ENCODE measurements at places on chromosomes 2 and 18.

DNA sequence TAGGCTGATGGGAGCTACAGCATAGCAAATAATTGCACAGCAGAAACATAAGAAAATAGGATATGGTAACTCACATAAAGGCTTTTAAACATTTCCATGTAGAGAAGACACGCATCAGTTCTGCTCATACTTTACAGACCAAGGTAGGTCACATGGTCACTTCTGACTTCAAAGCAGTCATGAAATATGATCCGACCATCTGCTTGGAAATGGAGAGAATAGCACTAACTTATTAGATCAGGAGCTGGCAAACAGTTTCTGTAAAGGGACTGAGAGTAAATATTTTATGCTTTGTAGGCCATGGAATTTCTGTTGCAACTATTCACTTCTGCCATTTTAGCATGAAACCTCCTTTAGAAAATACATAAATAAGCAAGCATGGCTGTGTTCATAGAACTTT is 936.6 kb upstream of the FANCL start:
- no peak for DNase-seq

GRCh38 chr2:80670763-80671162 is 366.2 kb upstream of the LRRTM1 start:
- no peak for DNase-seq

DNA sequence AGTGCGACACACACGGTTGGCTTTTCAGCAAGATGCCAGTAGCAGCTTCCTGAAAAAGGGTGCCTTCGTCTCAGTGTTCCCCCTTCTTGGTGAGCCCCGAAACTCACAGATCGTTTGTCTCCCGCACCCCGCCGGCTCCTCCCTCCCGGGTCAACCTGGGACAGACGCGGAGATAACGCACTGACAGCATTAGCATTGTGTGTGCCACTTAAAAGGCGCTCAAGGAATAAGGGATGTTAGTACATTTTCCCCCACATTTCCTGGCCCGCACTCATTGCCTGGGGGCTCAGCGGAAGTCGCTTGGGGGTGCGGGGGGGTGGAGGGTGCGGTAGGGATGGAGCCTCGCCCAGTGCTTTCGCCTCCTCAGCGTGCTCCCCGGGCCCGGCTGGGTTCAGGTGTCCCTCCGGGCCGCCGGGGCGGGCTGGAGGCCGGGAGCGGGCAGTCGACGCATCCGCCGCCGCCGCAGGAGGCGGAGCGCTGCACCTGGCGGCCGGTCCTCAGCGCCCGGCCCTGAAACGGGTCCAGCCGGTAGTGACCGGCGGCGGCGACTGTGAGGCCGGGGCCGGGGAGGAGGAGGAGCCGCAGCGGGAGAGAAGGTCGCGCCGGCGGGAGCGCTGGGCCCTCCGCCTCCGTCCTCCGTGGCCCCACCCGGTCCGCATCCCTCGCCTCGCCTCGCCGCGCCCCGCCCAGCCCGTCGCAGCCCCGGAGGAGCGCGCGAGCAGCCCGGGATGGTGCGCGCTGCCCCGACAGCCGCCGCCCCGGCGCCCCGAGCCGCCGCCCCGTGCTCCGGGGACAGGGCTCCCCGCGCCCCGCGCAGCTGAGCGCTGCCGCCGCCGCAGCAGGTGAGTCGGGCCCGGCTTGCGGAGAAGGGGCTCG is at the start of gene MFSD6:
Gene MFSD6, plus strand, starts transcription at position 694 of the 876 bp plus-strand sequence. CDS start 27,675 bp downstream, outside the sequence.
- DNase-seq: peak; percentile 16

DNA sequence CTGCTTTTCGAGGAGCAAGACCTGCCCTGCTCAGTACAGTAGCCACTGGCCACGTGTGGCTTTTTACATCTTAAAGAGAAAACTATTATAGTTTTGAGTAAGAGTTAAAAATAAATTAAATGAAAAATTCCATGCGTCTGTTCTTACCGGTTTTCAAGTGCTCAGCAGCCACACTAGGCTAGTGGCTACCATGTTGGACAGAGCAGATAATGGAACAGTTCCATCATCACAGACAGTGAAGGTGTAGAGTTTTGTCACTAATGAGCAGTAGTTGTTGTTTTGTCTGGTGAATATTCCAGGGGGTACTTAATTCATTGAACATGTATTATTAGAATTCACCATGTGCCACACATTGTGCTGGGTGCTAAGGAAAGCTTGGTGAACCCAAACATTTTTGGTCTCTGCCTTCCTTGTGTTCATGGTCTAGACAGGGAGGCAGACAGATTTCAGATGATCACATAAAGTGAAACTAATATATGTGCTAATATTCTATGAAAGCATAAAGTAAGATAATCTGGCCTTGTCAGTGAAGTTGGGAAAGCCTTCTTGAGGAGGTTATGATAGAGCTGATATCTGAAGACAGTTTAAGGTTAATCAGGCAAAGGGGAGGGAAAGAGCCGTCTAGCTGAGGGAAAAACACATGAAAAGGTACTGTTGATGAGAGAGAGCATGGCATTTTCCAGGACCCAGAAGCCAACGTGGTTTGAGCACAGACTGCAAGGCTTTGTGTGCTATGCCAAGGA is 1.4 kb downstream of the ALMS1 start:
- DNase-seq: no peak

GRCh38 chr2:62506421-62506750 is 391 bp upstream of the TMEM17 start:
- no peak for DNase-seq

GRCh38 chr2:7089898-7090510 is 172.8 kb downstream of the RNF144A start:
- no peak for DNase-seq

DNA sequence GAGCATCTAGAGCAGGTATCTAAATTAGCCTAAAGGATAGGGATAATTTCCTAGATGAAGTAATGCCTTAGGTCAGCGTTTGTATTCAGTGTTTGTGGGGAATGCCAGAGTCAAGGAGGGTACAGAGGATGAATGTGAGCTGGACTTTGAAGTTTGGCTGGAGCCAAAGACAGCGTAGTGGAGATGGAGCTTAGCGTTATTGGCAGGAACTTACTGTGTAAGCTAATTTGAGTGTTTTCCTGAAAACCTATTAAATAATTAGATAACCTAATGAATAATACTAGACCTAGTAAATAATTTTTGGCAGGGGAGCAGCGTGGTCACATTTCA is 4.2 kb downstream of the RNF138 start:
- no peak for DNase-seq

DNA sequence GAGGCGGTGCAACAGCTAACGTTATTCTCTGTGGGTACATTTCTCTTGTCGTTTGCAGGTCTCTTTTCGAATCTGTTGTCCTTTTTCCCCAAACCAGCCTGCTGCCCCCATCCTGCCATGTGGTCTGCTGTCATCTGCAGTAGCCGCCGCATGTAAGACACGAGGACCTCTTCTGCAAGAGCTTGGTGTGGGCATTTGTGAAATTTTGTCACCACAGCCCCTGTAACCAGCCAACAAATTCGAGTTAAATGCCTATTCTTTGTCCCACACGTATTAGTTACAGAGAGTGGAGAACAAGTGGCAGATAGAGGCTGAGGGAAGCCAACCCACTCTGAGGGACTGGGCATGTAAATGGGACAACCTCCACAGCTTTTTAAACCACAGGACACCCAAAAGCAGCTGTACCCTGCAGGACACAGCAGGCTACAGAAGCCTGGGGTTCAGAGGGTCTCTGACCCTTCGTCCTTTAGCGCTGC is 35.0 kb downstream of the ITGA6 start:
- DNase-seq: no peak

- no peak for DNase-seq
These were observed 94.3 kb upstream of the KCTD1 start for GRCh38 chr18:26642440-26643348.

DNA sequence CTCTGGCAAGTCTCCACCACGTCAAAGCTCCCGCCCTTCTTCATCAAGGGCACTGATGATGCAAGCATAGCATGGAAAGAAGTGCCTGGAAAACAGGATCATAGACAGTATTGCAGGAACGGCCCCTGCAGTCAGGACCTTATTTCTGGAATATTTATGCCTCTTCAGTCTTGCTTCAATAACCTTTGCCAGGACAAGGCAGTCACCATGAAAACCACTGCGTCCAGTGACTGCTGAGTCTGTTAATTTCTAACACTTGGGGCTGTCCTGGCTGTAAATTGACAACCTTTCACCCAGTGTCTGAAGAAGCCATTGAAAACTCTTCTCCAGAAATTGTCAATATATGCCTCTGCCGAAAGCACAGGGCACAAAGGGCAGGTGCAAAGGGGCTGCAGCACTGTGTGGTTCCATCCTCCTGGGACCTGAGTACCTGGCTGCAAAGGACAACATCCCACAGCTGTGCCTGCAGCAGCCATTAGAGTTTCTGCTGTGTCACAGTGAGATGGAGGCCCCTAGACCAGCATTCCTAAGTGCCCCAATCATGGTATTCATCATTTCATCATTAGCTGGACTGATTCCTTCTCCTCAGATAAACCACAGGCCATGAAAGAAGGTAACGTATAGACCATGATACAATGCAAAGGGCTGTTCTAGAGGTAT is 819.6 kb downstream of the RNF144A start:
- DNase-seq: no peak

DNA sequence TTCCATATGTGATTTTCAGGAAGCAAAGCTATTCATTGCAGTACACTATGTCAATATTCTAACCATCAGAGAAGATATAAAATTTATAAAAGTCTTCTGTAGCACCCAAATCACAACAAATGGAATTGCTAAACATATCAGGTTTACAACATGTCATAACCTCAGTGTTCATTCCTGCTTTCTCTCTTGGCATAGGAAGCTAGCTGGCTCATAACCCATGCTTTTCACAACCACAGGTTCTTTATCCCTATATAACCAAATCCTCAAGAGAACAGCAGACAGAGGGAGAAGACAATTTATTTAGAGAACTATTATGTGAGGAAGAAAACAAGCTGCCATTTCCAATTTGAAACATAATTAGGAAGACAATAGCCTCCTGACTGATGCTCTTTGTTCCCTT is 997.0 kb upstream of the ACVR2A start:
- DNase-seq: no peak

GRCh38 chr2:11187731-11188130 is 32.5 kb downstream of the SLC66A3 start:
- DNase-seq: no peak
